ENCODE measurements at places on chromosomes 3 and 15. TPM values are rescaled to one million over a fixed set of nuclear protein-coding genes. Genes with fewer than 3 reads are reported as not detected.

ANKRD63 gene
- total RNA-seq = not detected

GCSAM gene
- not detected for total RNA-seq

SERPINI2 gene
- total RNA-seq = not detected

XYLB gene
- total RNA-seq = 3.1 TPM

NR1I2 gene
- not detected for total RNA-seq

CHRNB4 gene
- not detected for total RNA-seq

SGO1 gene
- total RNA-seq = 4.3 TPM

C3orf70 gene
- 2.4 TPM for total RNA-seq

GPR171 gene
- not detected for total RNA-seq

ZBTB47 gene
- 19.1 TPM for total RNA-seq

SLC38A3 gene
- total RNA-seq = not detected

GOLGA8G gene
- total RNA-seq = not detected

DZIP1L gene
- total RNA-seq = 3.5 TPM

TUSC7 gene
- not detected for total RNA-seq

TM4SF18 gene
- total RNA-seq = 148 TPM

SCG3 gene
- total RNA-seq = not detected

TRA2B gene
- 137 TPM for total RNA-seq

LDHAL6B gene
- total RNA-seq = not detected

FAM227B gene
- total RNA-seq = 5.2 TPM

IMPG2 gene
- total RNA-seq = 0.99 TPM

COL6A5 gene
- 0.05 TPM for total RNA-seq

STRIT1 gene
- total RNA-seq = not detected

HIGD2B gene
- not detected for total RNA-seq

RNU5B-1 gene
- total RNA-seq = not detected

OIP5 gene
- 2.5 TPM for total RNA-seq

ZBED2 gene
- total RNA-seq = 1.3 TPM

CCDC54 gene
- total RNA-seq = not detected

KCNMB3 gene
- 2.1 TPM for total RNA-seq

HYAL2 gene
- total RNA-seq = 676 TPM

RTP4 gene
- 0.78 TPM for total RNA-seq

ARL6 gene
- 6.1 TPM for total RNA-seq

CA12 gene
- total RNA-seq = 4.9 TPM

PARP3 gene
- total RNA-seq = 12.8 TPM

AHSG gene
- total RNA-seq = not detected

PLSCR5 gene
- total RNA-seq = not detected

GRK7 gene
- not detected for total RNA-seq

ZNF774 gene
- 1.3 TPM for total RNA-seq

NANOGP8 gene
- not detected for total RNA-seq

POPDC2 gene
- total RNA-seq = 1.3 TPM

SLC22A13 gene
- total RNA-seq = not detected

BLOC1S6 gene
- total RNA-seq = 45.6 TPM

CACNA2D2 gene
- total RNA-seq = 0.10 TPM

GOLGA8S gene
- 0.06 TPM for total RNA-seq

EPHB3 gene
- total RNA-seq = 0.19 TPM

EID1 gene
- 293 TPM for total RNA-seq

PLCL2 gene
- total RNA-seq = 13.1 TPM

Data from glomerular endothelial cell (primary cell).